ENCODE measurements at places on chromosomes 3 and 15. TPM values are rescaled to one million over a fixed set of nuclear protein-coding genes. Genes with fewer than 3 reads are reported as not detected.

Gene FANCD2OS
- total RNA-seq: not detected

Gene SCAANT1
- not detected for total RNA-seq

Gene SLC25A20
- total RNA-seq: 19.5 TPM

Gene PRR23C
- total RNA-seq: not detected

Gene CHL1
- total RNA-seq: 2.6 TPM

Gene SLC28A1
- total RNA-seq: not detected

Gene PATL2
- total RNA-seq: 0.43 TPM
